ENCODE measurements at places on chromosomes 3 and 15. TPM values are rescaled to one million over a fixed set of nuclear protein-coding genes. Genes with fewer than 3 reads are reported as not detected.
A peak's percentile ranks its signal among the peaks of the same experiment; 100 is the strongest.

CASR gene
- 0.05 TPM for total RNA-seq

DNA sequence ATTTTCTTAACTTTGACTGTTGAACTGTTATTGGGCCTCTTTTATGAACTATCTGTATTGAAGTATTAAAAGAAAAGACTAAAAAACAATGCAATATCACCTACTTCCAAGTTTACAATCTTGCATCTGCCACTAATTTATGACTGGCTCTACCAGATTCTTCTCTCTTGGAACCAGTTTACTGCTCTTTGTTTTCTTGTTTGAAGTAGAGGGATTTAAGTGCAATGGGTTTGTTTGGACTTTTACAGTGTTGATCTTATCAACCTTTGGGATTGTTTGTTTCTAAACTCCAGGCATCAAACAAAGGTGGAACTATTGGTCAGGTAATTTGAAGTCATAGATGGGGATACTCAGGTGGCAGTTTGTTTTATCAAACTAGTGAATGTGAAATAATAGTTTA lies 43.0 kb upstream of the MEIS2 start:
- no peak for DNase-seq

DNA sequence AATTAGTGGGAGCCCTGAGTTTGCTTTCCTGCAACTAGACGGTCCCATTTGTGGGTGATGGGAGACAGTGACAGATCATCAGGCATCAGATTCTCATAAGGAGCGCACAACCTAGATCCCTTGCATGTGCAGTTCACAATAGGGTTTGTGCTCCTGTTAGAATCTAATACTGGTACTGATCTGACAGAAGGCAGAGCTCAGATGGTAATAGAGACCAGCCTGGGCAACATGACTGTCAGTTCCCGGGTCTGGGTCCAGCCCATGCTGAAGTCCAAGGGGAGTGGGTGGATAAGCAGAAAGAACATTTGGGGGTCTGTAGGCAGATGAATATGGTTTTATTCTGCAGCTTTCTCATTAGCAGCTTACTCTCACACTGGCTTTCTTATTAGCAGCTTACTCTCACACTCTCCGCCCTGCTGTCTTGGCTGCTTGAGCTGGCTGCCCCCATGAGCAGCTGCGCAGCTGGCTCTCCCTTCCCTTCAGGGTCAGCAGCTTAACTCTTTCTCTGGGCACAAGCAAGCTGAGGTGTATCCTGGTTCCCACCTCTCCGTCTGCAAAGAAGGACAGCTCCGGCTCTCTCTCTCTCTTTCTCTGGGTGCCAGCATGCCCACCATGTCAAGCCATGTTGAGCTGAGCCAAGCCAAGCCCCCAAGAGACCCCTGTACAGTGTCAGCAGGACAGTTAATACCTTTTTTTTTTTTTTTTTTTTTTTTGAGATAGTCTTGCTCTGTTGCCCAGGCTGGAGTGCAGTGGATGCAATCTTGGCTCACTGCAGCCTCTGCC lies 46.5 kb downstream of the KLHDC8B start:
- no peak for DNase-seq

DNA sequence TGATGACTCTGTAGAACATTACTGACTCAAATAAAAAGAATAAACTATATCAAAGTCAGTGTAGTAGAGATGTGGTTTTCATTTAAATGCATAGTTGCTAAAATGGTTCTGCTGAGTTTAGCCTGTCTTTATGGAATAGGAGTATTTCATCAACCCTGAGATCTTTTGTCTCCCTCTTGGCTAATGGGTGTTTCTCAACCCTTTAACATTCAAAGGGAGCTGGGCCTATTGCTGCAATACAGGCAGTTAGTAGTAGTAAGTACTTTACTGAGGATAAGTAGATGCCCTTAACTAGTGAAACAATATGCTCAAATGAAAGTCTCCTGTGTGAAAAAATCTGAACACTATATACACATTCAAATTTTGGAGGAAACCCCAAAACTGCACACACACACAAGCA lies 184.7 kb upstream of the TTC14 start:
- DNase-seq, result no peak

DNA sequence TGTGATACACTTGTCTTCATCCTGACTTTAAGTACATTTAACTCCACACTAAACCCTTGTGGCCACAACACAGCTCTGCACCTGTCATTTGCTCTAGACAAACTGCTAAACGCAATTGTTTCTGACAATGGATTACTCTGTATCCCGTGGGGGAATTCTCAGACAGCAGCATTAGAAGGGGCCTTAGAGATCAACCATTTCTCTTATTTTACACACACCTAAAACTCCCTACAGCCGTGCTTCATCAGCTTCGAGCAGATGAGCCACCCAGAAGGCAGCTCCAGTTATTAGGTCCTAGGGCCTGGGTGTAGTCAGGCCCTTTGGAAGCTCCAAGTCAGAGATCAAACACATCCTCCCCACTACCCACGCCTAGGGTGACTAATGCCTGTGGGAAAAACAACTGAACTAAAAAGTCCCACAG lies 1.3 kb upstream of the IL12A start:
- DNase-seq, result peak; percentile 33

DNA sequence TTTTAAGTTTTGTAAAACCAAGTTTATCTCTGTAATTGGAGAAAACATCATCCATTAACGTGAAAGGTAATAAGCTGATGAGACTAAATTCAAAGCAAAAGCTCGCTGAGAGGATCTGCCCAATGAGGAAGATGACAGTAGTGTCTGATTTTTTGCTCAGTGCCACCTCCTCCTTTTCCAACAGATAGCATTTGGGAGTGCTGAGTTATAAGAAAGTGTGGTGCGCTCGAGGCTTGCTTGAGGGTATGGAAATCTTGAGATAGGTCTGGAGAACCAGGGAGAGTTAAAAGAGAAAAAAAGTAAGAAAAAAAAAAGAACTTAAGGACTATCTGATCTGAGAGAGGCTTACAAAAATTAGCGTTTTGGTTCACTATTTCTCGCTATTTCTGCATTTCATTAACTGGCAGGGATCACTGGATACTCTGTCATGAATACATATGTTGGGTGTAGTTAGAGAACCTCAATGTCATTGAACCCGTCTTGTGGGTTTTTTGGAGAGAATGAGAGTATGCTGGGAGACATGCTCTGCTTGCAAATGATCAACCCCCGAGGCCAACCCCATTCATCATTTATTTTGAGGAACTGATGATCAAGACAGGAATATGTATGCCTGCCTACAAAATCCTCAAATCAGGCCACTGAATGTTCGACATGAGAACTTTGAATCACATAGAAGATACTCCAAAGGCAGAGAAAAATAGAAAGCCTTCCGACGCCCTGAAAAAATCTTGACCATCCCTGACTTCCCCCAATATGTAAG lies 973 bp upstream of the USP13 start:
- DNase-seq, result no peak

DNA sequence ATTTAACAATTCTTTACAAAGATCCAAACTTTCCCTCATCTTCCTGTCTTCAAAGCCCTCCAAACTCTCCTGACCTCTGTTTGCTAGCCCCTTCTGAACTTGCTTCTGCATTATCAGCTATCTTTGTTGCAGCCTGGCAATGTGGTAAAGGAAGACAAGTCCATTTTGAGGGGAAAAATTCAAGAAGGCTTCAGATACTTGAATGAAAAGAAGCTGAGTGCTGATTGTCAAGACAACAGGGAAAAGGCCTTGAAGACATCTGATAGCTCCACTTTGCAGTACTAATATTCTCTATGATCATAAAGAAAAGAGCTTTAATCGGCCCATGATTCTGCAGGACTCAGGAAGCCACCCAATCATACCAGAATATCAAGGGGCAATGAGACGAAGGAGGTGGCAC lies 91.8 kb downstream of the LMLN start:
- no peak for DNase-seq

DNA sequence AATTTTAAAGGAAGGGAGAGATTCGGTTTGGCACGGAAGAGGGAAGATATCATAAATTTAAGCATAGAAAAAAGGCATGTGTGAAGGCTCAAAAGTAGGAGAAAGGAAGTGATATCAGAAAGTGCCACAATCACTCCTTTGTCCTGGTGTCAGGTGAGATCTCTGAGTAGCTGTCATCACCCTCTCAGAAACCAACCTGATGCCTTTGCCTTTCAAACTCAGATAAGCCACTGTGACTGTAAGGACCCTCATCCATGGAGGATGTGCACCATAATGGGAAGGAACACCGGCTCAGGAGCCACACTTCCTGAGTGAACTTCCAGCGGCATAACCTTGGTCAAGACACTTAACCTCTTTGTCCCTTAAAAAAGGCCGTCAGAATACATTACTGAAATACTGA lies 318.7 kb upstream of the SEMA6D start:
- no peak for DNase-seq

DNA sequence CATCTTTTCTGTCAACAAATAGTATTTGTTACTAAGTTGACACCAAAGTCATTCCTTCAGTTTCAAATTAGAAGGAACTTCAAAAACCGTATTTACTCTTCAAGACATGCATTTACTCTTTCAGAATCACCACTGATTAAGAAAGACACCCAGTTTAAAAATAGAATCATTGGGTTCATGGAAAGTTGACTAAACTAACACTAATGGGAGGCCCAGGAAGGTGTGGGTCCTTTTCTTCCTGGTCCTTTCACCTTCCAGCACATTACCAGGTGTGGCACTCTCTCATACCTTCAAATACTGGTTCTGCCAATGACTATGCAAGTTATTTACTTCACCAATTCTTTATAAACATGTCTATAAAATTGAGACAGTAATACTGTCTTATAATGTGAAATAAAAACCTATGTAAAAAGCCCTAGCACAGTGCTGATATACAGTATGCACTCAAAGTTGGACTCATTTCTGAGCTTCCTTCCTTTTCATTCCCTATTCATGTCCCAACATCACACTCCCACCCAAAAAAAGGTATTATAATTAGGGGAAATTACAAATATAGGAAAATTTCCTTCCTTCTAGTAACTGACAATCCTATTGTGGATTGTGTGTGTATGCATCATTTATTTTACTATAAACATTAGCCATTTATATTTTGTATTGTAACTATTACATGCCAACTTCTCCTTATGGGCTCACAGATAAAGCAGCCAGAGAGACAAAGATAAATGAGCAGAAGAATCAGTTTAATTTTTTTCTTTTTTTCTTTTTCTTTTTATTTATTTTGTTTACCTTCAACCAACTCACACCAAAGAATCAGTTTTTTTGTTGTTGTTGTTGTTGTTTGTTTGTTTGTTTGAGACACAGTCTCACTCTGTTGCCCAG lies 48.9 kb downstream of the LRRFIP2 start:
- no peak for DNase-seq

GRCh38 chr15:43625106-43625505 lies 6.5 kb upstream of the STRC start:
- no peak for DNase-seq

DNA sequence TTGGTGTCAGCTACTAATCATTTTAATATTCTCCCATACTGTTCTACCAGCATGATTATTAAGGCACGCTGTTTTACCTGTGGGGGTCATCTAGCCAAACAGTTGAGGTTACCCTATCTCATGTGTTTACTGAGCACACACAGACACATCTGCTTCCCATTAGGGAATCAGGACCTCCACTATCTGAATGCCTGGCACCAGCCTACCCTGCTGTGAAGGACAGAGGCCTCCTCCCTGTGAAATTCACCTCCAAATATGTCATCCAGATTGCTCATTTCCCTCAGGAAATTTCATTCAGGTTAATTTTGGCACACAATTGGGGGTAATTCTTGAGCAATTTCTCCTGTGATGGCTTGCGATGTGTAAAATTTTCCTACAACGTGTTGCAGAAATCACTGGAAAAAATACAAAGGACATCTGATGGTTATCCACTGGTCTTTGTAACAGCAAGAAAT lies 155.6 kb upstream of the NR2E3 start:
- no peak for DNase-seq

GOLGA6A gene
- total RNA-seq, result not detected

GRCh38 chr3:56753206-56753820 lies 48.4 kb downstream of the ARHGEF3 start:
- DNase-seq, result peak; percentile 66

DNAJC13 gene
- total RNA-seq, result 33.5 TPM

DNA sequence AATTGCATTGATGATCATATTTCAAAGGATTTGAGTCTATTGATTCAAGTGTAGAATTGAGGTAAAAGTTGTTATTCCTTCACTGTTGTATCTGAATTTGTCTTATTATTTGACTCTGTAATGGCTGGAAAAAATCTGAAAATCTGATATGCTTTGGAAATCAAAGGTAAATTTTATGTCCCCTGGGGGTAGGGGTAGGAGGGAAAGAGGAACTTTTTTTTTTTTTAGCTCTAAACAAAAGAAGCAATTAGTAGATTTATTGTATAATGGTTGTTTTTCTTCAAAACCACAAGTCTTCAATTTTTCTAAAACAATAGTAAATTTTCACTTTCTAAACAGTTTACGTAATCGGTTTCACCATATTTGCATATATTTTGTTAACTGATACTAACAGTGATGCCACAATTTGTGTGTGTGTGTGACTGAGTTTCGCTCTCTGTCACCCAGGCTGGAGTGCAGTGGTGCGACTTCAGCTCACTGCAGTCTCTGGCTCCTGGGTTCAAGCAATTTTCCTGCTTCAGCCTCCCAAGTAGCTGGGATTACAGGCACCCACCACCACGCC lies 91.7 kb upstream of the GOLGA6L4 start:
- no peak for DNase-seq

DNA sequence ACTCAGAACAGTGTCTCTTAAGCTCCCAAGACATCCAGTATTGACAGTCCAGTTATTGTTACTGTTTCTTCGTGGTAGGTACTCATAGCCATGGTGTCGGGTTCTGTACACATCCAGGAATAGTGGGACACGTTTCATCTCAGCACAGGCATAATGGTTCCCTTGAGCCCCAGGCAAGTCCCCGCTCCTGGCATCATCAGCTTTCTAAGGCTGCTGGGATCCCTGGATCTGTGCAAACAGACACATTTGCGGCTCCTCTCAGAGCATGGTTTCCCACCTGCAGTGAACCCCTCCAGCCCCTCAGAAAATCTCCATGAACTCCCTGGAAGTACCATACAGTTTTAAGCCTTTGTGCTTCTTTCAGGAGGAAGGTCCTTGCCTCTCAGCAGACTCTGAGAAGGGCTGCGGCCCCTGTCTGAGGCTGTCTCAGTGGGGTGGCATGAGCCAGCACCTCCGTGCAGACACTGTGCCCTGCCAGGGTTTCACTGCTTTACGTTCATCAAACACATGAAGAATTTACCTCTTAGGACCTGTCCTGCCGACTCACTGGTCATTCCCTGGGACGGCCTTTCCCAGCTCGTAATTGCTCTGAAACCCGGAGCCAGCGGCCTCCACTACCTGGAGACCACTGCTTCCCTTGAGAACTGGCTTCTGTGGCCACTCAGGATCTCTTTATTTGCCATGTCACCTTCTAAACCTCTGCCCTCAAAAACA lies 124.9 kb downstream of the LRRK1 start:
- DNase-seq, result no peak

PPP2R3A gene
- total RNA-seq, result 0.18 TPM

- no peak for DNase-seq
These were observed 24.5 kb upstream of the ARNT2 start for GRCh38 chr15:80379693-80380092.

GRCh38 chr3:184457329-184457728 lies 77.5 kb downstream of the CHRD start:
- DNase-seq, result no peak

- no peak for DNase-seq
These were observed 42.9 kb upstream of the AKAP13 start for GRCh38 chr15:85337425-85338074.

CYP1A1 gene
- total RNA-seq, result 2.0 TPM

CKMT1B gene
- 0.25 TPM for total RNA-seq

- no peak for DNase-seq
These were observed 230.9 kb upstream of the CD96 start for GRCh38 chr3:111311126-111311525.

GRCh38 chr3:52046186-52046901 lies 10.0 kb downstream of the DUSP7 start:
- no peak for DNase-seq

PLEKHO2 gene
- total RNA-seq, result 11.4 TPM

COL7A1 gene
- total RNA-seq, result 0.85 TPM

- no peak for DNase-seq
These were observed 606 bp upstream of the CD96 start for GRCh38 chr3:111541391-111541790.

ADCY5 gene
- total RNA-seq, result not detected

Data from activated CD4-positive, alpha-beta T cell treated with anti-CD3 and anti-CD28 coated beads for 36 hours (primary cell).